ENCODE measurements at places on chromosomes 1 and 21. TPM values are rescaled to one million over a fixed set of nuclear protein-coding genes. Genes with fewer than 3 reads are reported as not detected.

- DNase-seq = no peak
Observed at GRCh38 chr1:25206201-25206600, 26.1 kb downstream of the SYF2 start.

SLC1A7 gene
- total RNA-seq = 0.93 TPM

- DNase-seq = no peak
Observed at GRCh38 chr1:176391621-176392020, 71.4 kb upstream of the PAPPA2 start.

DNA sequence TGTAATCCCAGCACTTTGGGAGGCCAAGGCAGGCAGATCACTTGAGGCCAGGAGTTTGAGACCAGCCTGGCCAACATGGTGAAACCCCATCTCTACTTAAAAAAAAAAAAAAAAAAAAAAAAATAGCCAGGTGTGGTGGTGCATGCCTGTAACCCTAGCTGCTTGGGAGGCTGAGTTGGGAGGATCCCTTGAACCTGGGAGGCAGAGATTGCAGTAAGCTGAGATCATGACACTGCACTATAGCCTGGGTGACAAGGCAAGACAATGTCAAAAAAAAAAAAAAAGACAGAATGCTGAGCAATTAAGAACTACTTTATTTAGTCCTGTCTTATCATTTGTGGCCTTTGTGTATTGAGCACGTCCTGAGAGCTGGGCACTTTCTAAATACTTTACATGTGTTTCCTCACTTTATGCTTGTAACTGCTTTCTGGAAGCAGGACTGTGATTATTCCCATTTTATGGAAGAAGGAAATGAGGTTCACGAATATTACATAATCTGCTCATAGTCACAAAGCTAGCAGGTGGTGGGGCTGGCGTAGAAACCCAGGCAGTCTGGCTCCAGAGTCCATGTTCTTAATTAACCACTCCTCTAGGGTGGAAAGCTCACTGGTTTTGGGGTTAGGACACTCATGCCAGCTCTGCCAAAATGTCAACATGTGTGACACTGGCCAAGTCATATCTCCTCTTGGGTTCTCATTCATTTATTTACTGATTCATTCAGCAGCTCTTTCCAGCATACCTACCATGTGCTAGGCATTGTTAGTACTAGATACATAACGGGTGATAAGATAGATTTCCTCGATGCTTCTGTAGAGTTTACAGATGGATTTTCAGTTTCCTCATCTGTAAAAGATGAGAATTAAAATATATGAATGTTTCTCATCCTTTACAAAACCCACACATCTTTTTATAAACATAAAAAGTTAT lies 57.7 kb downstream of the DDR2 start:
- DNase-seq = no peak

FYB2 gene
- total RNA-seq = 0.95 TPM

LCE3D gene
- not detected for total RNA-seq
